ENCODE measurements at places on chromosomes 16 and 17.

DNA sequence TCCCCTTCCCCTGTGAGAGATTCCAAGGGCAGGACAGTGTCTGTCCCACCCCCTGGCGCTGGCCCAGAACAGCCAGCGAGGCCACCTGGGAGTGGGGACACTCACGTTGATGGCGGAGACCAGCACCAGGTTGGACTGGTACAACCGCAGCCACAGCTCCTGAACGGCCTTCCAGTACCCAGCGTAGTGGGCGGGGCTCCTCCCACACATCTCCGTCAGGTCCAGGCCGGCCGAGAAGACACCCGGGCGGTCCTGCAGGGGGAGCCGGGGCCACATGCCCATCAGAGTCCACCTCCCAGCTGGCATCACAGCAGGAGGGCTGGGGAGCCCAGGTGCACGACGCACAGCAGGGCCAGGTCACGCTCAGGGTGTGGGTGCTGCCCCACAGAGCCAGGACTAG lies 7.1 kb downstream of the ECI1 start:
- DNase-seq = no peak

- no peak for DNase-seq
These were observed 547.2 kb upstream of the CDH8 start for GRCh38 chr16:62583414-62583813.

DNA sequence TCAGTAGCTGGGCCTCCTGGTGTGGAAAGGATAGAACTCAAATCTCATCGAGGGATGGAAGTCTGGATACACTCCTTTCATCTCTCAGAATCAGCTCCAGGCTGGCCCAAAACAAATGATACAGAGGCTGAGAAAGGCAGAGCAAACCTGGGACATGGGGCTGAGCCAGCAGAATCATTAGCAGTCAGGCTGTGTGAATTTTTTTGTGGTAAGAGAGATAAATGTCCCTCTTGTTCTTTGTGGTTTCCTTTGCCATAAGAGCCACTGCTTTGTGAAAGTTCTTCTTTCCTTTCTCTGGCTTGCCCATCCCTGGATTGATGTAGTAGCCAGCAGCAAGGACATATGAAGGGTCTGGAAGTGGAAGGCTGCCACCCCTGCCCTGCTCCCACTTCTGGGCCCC lies 146.2 kb downstream of the CDH13 start:
- no peak for DNase-seq

- DNase-seq = no peak
These were observed 17.2 kb downstream of the METRNL start for GRCh38 chr17:83096401-83097224.

- no peak for DNase-seq
These were observed 197.3 kb upstream of the SDK2 start for GRCh38 chr17:73841431-73842060.

GRCh38 chr17:73292031-73292531 lies 19.7 kb downstream of the CDC42EP4 start:
- DNase-seq = no peak

GRCh38 chr16:27676839-27677238 lies 126.9 kb downstream of the KATNIP start:
- DNase-seq = no peak

DNA sequence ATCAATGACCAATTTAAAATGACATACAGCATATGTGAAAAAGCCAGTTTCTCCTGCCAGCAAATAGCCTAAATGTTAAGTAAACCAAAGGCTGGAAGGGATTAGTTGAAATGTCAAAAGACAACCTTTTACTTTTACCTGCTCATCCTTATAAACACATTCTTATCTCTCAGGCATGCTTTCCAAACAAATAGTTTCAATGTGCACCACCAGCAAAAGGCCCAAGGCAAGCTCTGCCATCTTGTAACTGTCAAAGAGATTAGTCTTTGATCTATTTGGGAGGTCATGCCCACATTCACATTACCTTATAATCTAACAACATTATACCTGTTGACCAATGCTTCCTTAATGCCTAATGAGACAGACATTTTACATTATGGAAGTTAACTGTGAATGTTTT lies 132.2 kb upstream of the NACA2 start:
- DNase-seq = no peak
